ENCODE measurements at places on chromosomes 1 and 21.

GRCh38 chr1:31775210-31775999 is 11.3 kb upstream of the ADGRB2 start:
- DNase-seq, result no peak

DNA sequence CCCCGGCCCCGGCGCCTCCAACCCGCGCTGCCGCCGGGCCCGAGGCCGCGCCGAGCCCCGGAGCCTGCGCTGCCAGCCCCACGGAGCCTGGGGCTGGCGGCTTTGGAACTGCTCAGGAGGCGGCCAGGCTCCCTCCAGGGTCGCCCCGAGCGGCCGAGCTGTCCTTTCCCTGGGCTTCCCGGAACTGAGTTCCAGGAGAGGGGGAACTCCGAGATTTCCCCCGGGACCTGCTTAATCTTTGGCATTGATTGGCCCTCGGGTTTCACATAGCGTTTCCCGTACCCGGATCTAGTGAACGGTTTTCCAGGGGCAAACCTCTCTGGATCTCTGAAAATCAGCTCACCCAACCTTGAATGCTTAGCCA is 504 bp downstream of the H6PD start:
- no peak for DNase-seq

DNA sequence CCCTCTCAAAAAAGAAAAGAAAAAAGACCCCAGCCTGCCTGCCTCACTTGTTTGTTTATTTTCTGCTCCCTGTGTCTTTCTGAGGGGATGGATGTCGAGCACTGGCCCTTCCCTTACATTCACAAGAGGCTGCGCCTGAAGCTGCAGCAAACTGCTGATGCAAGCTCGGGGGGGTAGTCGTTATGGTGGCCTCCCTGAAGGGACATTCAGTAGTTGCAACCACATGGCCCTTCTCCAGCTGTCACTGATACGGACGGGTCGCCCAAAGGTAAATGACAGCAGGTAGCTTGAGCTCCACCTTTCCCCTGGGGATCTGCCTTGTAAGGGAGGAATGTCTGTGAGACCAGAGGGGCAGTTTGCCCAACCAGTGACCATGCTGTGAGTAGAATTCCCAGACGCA is 17.7 kb downstream of the PLEKHM2 start:
- DNase-seq, result no peak

- no peak for DNase-seq
Measured at GRCh38 chr1:2429780-2430591, 17.6 kb upstream of the PEX10 start.

All from stimulated activated CD4-positive, alpha-beta T cell treated with anti-CD3 and anti-CD28 coated beads, Interleukin-15, amount 100 ng/mL, for 1 hour (primary cell).